ENCODE measurements at places on chromosomes 5 and 9.

DNA sequence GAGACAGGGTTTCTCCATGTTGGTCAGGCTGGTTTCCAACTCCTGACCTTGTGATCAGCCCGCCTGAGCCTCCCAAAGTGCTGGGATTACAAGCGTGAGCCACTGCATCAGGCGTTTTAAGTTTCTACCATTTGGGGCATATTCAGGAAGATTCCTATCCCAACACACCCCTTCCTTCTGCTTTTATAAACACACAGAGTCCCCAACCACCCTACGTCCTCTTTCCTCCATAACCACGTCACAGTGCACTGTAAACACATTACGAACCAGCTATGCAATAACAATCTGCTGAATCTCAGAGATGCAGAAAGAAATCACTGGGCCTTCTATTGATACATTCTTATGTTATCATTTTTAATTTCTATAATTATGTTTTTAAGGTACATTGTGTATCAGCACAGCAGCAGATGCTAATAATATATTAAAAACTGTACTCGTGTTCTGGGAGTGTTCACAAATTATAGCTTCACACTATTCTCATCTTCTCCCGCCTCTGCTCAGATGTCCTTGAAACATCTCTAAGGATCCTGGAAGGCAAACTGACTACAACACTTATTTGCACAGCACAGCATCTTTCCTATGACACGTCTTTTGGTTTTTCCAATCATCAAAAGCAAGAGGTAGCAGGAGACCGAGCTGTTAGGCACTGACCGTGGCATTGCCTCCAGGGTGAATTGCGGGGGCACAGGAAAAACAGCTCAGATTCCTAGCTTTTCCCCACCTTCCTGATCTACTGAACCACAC, 60.2 kb downstream of the KCNIP1 start:
- no peak for DNase-seq

DNA sequence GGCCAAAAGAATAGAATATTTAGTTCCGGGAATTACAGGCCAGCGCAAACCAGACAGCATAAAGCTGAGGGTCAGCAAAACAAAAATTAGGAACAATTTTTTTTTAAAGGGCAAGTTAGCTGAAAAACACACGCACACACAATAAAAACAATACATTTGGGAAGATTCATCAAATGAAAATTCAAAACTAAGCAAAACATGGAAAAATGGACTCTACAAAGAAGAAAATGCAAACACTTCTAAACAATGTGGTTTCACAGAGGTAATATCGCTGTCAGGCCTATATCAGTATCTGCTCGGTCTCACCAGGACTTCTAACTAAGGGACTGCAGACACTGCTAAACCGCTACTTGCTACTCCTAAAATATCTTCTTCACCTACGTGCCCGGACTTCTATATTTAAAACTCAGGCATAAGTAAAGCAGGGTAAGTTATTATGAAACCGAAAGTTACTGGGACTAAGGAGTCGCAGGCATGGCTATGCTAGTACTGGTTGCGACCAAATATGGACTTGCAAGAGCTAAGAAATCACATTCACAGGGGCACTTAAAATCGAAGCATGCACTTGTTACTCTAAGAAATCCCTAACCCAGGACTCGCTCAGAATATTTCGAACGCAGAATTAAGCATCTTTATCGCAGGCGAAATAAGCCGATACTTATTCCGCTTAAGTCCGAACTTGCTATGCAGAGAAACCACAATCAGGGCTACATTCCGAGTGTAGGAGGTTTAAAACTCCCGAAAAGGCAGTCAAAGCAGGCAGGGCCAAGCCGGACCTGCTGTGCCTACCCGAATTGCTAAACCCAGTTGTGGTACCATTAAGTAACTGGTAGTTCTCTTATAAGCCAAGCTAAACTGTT, 2.3 kb downstream of the ANXA2R start:
- peak; percentile 90 for DNase-seq

- DNase-seq, result no peak
These were observed 69.3 kb downstream of the DAPK1 start for GRCh38 chr9:87567001-87567400.

DNA sequence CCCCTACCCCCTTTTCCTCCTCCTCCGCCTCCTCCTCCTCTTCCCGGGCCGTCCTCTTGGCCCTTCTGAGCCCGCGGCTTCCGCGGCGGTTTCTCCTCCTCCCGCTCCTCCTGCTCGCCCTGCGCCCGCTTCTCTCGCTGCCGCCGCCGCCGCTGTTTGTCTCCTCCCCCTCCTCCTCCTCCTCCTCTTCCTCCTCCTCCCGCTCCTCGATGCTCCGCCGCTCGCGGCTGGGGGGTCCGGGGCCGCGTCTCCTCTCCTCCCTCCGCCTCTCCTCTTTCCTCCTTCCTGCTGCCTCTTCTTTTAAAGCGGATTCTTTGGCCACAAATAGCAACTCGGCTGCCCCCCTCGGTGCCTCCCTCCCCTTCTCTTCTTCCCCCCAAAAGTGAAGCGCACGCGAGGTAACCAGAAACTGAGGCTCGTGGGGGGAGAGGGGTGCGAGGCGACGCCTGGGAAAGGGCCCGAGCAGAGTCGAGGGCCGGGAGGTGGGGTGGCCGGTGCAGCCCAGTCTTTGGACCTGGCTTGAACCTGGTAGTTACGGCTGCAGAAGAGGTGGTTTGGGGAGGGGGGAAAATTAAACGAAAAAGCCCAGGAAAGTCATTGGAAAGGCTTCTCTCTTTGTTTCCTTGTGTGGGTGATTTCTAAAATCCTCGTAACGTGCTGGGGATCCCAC, 1058.5 kb upstream of the DMAC1 start:
- peak; percentile 8 for DNase-seq

- no peak for DNase-seq
These were observed 152.1 kb downstream of the UNC13B start for GRCh38 chr9:35313916-35314315.
